ENCODE measurements at places on chromosomes 6 and 20. TPM values are rescaled to one million over a fixed set of nuclear protein-coding genes. Genes with fewer than 3 reads are reported as not detected.

The PTCRA gene
- polyA plus RNA-seq = not detected

The TREM2 gene
- polyA plus RNA-seq = 13.7 TPM

The CST2 gene
- polyA plus RNA-seq = not detected

The BPIFB6 gene
- not detected for polyA plus RNA-seq

The PEX6 gene
- 69.7 TPM for polyA plus RNA-seq

The NFKBIE gene
- polyA plus RNA-seq = 10.8 TPM

The SPTLC3 gene
- polyA plus RNA-seq = 0.34 TPM

Measured in brain (organoid and tissue), 16 donors.